ENCODE measurements at places on chromosomes 5 and 9. TPM values are rescaled to one million over a fixed set of nuclear protein-coding genes. Genes with fewer than 3 reads are reported as not detected.
A peak's percentile ranks its signal among the peaks of the same experiment; 100 is the strongest.

- no peak for DNase-seq
Measured at GRCh38 chr5:132751444-132751843, 4.2 kb downstream of the CCNI2 start.

- DNase-seq: no peak
Measured at GRCh38 chr9:93138171-93138764, 4.2 kb upstream of the NINJ1 start.

DNA sequence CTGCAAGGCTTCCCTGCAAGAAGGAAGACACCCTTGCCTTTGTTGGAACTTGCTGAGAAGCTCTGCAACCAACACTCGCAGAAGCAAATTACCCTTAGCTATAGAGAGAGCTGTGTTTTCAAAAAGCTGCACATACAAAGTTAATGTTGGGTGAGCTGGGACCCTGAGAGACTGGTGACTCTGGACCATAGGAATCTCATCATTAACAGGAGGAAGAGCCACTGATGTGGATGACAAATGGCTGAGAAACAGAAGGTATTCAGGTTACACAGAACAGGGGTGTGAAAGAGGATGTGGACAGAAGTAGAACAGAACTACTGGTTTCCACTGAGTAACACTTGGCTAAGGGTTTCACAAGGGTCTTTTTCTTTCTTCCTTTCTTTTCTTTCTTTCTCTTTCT, 493.5 kb downstream of the IRX1 start:
- peak; percentile 33 for DNase-seq

- no peak for DNase-seq
Measured at GRCh38 chr5:24385070-24385469, 259.7 kb downstream of the CDH10 start.

DNA sequence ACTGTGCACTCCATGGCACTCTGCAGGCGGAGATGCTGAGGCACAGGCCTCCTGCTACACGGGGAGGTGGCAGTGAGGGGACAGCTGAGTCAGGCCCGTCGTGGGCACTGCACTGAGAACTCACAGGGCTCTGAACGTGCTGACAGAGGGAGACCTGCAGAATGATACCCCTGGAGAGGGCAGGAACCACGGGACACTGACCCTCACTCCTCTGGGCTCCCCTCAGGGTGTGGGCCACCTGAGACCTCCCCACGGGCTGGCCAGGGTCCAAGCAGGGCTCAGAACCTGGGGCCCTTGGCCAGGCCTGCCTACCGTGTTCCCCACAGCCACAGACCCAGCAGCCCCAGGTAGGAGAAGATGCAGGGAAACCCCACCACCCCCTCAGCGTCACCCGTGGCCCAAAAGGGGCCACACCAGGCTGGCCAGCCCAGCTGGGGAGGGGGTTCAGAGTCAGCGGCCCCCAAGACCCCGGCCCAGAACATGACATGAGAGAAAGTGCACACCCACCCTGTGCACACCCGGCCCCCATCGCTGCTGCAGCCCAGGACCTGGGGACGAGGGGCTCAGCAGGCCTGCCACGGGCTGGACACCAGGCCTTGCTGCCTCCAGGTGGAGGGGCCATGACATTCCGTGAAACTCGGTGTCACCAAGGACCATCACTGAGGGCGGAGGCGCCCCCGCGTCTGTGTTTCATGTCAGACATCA, 30.9 kb downstream of the GLT6D1 start:
- DNase-seq: no peak

DNA sequence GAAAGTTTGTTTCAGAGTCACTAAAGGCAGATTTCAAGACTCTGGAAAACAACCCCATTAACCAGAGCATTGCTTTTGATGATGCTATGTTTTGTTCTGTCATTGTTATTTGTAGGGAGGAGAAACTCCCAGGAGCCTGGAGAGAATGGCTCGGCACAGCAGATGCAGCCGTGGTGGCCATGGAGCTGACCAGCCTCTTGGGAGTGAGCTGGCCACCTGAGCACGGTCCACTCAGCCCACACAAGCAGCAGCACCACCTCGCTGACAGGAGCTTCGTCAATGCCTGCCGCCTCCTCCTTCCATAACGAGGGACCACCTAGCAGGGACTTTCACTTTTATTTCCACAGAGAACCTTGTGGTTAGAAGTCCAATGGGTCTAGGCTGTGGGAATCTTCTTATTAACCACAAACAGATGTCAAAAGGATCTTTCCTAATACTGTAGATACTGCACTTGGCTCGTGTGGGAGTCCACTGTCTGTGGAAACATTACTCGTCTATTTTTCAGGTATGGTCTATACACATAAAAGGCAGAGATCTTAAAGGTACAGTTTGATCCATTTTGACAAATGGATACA, 21.0 kb upstream of the SMIM32 start:
- DNase-seq: no peak

- no peak for DNase-seq
Measured at GRCh38 chr5:31415009-31415923, 116.6 kb downstream of the DROSHA start.

- DNase-seq: no peak
Measured at GRCh38 chr9:71223953-71224538, 102.6 kb upstream of the TRPM3 start.

GRCh38 chr5:37867654-37868053, 27.8 kb upstream of the GDNF start:
- DNase-seq: no peak

SLC27A6 gene
- total RNA-seq: 1.1 TPM

UNC13B gene
- total RNA-seq: 13.2 TPM

VCP gene
- 580 TPM for total RNA-seq

Measured in Daoy (cell line).